ENCODE measurements at places on chromosomes 6 and 20. TPM values are rescaled to one million over a fixed set of nuclear protein-coding genes. Genes with fewer than 3 reads are reported as not detected.

FOXF2 gene
- total RNA-seq: 3.1 TPM

MED20 gene
- 16.7 TPM for total RNA-seq

BPI gene
- total RNA-seq: not detected

MUC21 gene
- total RNA-seq: not detected

ZSCAN9 gene
- total RNA-seq: 7.4 TPM

ENPP4 gene
- total RNA-seq: 0.93 TPM

ETV7 gene
- total RNA-seq: 0.23 TPM

EPB41L1 gene
- 21.9 TPM for total RNA-seq

KIF25 gene
- not detected for total RNA-seq

Measured in A375 (cell line).